Activated CD8-positive, alpha-beta memory T cell treated with anti-CD3 and anti-CD28 coated beads for 1 hour (primary cell): ENCODE measurements at places on chromosomes 16 and 17.

- DNase-seq = no peak
Measured at GRCh38 chr17:60311936-60312335, 80.0 kb downstream of the USP32 start.

DNA sequence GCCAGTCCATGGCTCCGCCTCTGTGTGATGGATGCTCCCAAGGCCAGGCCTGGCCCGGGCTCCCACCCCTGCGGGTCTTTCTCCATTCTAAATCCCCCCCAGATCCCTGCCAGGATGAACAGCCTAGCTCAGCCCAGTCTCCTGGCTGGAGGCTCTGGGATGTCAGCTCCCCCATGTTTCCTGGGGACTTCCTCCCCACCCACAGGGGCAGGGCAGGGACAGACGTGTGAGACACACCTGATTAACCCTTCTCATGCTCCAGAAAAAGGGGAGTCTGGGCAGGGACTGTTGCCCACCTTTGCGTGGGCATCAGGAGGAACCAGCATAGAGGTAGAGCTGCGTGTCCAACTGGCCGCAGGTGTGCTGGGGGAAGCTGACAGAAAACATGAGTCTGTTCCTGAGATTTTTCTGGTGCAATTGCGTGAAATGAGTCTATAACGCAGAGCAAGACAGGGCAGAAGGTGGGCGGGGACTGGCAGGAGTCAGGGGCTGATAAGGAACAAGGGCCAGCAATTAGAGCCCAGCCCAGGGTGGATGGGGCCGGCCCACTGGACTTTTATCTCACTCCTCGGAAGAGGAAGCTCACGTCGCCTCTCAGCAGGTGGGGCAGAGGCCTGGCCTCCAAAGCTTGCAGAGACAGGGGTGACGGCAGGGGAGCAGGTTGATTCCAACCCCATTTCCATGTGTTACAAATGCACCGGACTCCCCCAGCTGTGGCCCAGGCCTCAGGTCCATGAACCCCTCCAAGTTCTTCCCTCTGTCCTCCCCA, 238.2 kb downstream of the RBFOX3 start:
- DNase-seq = no peak

DNA sequence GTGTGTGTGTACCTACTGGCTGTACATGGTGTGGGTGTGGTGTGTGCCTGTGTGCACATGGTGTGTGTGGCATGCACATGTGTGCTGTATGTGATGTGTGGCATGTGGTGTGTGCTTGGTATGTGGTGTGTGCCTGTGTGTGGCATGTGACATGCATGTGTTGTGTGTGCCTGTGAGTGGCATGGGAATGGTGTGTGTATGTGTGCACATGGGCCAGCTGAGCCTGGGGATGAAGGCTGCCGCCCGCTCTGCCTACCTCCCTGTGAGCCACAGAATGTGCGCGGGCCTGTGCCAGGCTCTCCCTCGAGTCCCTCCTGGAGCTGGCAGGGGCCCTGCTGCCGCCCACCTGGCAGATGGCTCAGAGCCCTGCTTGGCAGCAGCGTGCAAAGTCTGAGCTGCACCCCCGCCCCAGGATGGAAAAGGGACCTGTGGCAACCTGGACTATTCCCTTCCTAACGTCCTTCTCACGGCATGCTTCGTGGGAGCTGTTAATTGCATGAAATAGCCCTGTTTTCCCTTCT, 9.3 kb downstream of the PRSS27 start:
- no peak for DNase-seq

DNA sequence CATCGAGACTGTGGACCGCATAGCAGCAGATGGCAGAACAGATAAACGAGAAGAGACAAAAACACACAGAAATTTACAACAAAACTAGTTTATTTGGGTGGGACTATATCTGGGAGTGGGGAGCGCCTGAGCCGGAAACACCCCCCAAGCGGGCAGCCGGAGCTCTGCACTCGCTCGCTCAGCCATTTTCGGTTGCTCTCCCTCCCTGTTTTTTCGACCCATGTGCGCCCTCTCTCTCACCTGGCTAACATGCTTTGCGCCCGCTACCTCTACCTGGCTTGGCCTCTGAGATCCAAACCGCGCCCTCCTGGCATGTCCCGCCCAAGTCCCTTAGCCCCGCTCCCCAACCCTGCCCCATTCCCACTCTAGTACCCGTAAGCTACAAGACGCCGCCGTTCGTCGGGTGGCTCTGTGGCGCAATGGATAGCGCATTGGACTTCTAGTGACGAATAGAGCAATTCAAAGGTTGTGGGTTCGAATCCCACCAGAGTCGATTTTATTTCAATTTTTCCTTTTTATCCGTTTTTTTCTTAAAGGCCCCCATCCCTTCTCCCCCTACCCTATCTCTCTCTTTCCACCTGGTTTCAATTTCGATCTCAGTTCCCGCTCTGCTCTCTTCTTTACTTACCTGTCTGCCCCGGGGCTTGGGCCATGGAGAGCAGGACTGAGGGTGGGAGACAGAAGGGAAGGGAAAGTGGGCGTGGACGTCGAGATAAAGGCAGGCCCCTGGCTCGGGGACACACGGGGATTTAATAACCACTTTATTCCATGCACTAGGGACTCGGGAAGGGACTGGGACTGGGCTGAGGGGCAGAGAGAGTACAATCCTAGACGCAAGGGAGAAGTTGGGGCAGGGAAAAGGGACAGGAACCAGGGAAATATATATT, 2.4 kb upstream of the ALOXE3 start:
- DNase-seq = no peak

- no peak for DNase-seq
Measured at GRCh38 chr16:15141586-15141985, 47.5 kb upstream of the RRN3 start.

DNA sequence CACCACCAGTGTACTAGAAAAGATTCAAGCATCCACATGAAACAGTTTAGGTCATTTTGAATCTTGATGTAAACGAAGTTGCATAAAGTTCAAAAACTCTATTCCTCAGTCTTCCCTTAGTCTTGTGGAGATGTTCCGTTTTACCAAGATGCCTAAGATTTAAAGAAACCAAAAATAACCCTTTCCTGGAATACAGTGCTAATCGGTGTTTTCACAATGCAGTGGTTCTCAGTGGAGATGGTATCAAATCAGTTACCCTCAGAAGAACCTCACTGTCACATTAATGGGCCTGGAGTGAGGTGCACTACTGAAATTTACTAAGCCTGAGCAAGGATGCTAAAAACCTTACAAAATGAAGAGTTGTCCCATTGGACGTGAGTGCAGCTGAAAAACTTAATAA, 9.1 kb downstream of the PTRH2 start:
- DNase-seq = no peak
